ENCODE measurements at places on chromosomes 16 and 17. TPM values are rescaled to one million over a fixed set of nuclear protein-coding genes. Genes with fewer than 3 reads are reported as not detected.

- no peak for DNase-seq
These were observed 57.9 kb upstream of the C17orf78 start for GRCh38 chr17:37317867-37318266.

DNA sequence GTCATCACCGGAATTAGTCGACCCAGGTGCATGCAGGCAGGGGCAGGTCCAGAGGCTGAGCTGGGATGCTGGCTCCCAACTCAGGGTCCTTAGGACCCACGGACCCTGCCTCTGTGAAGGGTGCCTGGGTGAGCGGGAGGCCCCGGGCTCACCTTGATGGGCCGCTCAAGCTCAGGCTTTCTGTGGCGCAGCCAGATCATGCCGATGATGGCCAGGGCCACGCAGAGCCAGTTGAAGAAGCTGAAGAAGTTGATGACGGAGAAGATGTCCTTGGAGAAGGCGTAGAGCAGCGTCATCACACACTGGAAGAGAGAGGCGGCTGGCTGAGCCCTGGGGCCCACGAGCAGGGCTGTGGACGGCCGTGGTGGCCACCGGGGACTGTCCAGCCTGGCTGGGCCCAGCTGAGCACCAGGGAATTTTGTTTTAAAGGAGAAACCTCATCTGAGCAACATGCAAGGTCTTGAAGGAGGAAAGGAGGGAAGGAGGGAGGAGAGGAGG is 32.9 kb downstream of the SLC7A5 start:
- no peak for DNase-seq

DNA sequence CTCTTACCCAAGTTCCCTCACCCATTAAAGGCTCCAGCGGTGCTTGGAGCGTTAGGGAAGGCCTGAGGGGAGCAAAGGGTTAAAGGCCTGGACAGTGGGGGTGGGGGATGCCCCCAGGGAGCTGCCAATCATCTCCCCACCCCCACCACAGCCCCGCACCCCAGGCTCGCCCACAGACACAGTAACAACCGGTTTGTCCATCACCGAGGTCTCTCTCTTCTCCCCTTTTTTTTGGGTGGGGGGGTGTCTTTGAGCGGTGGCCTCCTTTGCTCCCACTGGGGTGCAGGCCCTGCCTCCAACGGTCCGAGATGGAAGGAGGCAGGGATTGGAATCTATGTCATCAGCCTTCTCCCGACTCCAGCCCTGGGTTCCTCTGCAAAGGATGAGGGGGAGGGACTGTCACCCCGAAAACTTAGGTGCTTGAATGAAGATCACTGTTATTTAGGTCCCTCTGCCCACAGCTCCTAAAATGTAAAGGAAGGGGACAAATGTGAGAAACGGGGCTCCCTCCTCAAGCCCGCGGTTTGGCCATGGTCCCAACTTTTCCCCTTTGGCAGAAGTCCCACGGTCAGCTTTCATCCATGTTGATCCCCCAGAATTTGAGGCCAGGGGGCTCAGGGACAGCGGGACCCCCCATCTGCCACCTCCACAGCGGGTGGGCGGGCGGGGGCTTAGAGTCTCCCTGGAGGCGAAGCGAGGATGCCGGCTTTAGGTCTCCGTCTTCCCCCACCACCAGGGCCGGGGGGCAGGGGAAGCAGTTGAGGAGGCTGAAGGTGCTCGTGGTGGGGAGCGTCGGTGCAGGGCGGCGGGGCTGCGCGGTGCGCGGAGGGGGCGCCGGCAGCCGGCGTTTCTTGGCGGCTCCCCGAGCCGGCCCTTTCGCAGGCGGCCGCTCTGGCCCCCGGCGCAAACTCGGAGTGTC is 1.7 kb downstream of the EPOP start:
- DNase-seq: no peak

DNA sequence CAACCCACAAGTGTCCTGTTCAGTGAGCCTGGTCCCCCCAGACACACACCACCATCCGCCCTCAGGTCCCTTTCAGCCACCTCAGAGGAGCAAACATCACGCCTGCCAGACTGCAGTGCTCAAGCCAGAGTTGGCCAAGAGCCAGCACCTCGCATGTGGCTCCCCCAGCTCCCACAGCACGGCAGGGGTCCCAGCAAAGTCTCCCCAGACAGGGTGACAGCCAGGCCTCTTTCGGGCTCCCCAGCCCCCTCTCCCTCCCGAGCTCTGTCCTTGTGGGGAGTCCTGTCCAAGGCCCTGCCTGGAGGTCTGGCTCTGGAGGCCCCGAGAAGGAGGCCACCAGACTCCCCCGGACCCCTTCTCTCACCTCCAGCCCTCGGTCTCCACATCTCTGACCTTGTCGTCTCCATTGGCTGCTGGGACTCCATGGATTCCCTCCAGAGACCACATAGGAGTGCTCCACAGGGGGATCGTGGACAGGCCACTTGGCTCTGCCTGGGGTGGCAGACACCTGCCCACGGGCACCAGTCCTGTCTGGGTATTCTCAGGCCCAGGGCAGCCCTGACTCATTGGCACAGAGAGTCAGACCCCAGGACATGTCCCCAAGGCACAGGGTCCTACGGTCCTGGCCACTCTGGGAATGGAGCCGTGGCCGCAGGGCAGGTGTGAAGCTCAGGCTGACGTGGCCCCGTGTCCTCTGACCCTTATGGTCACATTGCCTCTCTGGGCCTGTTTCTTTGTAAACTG is 1.8 kb upstream of the MYADML2 start:
- no peak for DNase-seq

DNA sequence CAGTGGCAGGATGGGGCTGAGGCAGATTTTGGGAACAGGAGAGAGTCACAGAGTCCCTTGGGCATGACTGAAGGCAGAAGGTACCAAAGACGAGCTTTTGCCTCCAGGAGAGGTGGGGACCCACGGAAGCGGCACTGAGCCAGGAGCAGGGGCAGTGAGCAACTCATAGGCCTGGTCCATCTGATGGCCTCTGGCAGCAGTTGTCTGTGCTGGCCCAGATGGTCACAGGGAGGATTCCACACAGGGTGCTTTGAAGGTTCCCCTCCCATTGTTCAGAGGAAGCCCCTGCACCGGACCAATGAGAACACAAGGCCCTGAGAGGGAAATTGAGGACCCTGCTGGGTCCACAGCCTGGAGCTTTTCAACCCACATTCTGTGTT is 360.3 kb upstream of the TNRC6C start:
- no peak for DNase-seq

DNA sequence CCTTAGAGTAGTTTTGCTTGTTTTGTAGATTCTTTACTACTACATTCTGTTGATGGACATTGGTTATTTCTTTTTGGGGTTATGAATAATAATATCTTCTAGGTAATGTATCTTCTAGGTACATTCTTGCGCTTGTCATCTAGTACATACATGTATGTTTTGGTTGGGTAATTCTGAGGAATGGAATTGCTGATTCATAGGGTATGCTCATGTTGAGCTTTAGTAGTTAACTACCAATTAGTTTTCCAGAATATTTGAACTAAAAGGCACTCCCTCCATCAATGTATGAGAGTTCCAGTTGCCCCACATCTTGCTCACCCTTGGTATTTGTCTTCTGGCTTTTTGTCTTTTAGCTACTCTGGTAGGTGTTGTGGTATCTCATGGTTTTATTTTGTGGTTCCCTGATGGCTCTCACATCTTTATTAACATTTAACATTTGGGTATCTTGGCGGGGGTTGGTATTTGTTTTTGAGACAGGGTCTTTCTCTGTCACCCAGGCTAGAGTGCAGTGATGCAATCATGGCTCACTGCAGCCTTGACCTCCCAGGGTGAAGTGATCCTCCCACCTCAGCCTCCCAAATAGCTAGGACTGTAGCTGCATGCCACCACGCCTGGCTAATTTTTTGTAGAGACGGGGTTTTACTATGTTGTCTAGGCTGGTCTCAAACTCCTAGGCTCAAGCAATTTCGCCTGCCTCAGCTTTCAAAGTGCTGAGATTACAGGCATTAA is 47.1 kb downstream of the SLC6A4 start:
- no peak for DNase-seq

DNA sequence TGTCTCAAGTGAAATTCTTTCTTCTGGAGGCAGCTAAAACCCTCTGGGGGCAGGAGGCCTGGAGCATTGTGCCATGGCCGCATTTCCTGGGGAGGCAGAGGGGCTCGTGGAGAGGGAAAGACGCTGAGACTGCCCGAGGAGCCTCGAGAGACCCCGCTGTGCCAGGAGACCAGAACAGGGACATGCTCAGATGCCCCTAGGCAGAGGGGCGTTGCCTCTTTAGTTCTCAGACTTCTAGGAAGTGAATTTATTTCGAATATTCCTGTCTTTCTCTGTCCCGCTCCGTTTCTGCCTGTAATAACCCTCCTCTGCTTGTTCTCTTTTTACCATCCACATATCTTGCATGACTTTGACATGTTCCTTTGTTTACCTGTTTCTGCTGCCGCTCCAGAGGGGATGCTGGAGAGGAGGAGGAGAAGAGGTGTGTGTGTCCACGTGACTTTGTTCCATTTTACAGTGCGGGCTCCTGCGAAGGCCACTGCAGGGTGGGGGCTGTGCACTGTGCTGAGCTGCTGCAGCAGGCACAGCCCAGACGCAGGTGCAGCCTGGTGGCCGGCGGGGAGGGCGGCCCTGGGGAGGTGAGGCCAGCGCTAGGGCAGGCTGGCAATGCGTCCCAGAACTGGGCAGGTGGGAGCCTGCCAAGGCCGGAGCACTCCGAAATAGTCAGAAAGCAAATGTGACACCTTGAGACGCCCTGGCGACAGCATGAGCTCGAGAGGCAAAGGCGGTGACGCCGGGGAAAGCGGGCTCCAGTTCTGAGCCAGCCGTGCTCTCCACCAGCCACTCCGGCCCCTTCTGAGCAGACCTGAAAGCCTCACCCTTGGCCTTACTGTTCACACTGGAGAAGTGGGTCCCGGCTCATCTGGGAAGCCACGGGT is 29.9 kb downstream of the CIBAR2 start:
- no peak for DNase-seq

DNA sequence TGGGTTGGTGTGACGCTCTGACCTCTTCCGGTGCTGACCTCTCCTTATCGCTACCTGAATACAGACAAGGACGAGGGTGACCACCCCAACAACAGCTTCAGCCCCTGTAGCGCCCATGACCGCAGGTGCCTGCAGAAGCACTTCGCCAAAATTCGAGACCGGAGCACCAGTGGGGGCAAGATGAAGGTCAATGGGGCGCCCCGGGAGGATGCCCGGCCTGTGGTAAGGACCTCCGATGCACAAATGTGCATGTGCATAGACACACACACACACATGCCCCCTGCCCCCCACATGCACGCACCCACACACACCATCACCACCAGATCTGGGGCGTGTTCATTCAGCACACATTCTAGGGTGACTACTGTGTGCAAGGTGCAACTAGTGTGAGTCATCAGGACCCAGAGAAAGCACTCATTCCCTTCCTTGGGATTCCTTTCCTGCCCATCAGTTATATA is 9.7 kb downstream of the IGFBP4 start:
- DNase-seq: peak; percentile 87

GRCh38 chr16:78715106-78715505 is 615.7 kb downstream of the WWOX start:
- DNase-seq: no peak

- no peak for DNase-seq
These were observed 30.5 kb upstream of the LGALS9 start for GRCh38 chr17:27600471-27600870.

DNA sequence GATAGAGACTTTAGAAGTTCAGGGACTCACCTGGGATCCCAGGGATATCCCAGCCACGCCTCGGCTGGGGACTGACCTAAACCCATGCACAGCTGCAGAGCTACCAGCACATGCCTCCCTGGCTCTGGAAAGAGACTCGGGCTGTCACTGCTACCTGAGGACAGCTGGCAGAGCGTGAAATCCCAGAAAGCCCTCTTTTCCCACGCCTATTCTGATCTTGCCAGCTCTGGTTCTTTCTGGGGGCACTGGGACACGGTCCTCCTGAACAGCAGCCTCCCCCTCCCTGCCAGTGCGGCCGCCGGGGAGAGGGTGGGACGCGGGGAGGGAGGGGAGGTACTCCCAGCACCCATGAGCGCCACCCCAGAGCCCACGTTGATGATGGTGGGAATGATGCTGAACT is 10.8 kb downstream of the P2RX5 start:
- DNase-seq: no peak

- DNase-seq: no peak
These were observed 615 bp downstream of the NHERF2 start for GRCh38 chr16:2027024-2028010.

GRCh38 chr17:50685334-50685665 is 22.4 kb downstream of the ANKRD40 start:
- no peak for DNase-seq

DNA sequence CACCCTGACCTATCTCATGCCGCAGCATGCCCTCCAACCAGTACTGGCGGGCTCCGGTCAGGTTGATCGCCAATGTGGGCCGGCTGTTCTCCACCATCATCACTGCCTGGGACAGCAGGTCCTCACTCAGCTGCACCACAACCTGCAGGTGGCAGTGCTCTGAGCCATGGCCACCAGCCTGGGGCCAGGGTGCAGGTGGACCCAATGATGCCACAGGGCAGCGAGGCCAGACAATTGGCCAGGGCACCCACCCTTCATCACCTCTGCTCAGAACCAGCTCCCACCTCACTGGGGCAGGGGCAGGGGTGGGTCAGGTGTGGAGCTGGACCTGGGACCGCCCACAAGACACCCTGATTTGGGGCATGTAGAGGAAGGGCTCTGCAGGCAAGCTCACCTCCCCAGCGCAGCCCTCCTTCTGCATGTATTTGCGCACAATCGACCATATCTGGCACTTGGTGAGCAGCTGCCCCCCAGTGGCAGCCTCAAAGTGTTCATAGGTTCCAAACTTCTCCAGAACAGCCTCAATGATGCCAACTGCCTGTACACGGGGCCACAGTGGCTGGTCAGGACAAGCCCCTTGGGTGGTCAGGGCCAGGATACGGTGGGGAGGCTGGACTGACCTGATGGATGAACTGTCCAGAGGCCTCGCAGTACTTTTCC is 4.2 kb downstream of the MATCAP1 start:
- DNase-seq: no peak

- no peak for DNase-seq
These were observed 1.6 kb downstream of the RPTOR start for GRCh38 chr17:80546267-80546666.

TBX4 gene
- not detected for total RNA-seq

CCL16 gene
- total RNA-seq: not detected

DGKE gene
- 10.0 TPM for total RNA-seq

ORMDL3 gene
- 1,738 TPM for total RNA-seq

PIK3R5 gene
- not detected for total RNA-seq

RIPOR1 gene
- total RNA-seq: 71.6 TPM
